ENCODE measurements at places on chromosomes 13 and 19. TPM values are rescaled to one million over a fixed set of nuclear protein-coding genes. Genes with fewer than 3 reads are reported as not detected.

DNA sequence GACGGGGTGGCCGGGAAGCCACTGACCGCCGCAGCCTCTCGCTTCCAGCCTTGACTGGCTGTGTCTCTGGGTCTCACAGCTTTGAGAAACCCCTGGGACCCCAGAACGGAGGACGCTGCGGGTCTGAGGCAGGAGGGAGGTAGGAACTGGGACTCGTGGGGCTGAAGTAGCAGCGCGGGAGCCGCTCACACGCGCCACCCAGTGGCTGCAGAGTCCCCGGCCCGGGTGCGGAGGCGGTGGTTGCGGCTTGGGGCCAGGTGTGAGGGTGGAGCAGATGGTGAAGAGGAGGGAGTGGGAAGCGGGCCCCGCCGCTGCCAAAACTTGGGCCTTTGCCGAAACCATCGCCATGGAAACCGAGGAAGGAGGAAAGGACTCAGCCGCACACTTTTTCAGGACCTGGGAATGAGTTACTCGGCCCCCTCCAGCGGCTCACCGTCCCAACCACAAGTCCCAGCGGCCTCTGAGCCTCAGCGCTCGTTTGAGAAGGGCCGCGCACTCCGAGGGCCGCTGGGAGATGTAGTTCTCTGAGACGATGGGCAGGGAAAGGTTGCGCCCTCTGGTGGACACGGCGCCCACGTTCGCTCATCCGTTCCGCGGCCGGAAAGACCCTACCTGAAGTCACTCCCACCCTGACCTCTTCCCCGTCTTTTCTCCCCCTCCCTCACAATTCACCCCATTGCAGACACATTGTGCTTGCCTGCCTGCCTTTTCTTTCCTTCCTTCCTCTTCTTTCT lies 2.2 kb upstream of the SLC17A7 start:
- DNase-seq, result peak; percentile 93

GRCh38 chr13:46903748-46904147 lies 6.9 kb upstream of the HTR2A start:
- DNase-seq, result no peak

DNA sequence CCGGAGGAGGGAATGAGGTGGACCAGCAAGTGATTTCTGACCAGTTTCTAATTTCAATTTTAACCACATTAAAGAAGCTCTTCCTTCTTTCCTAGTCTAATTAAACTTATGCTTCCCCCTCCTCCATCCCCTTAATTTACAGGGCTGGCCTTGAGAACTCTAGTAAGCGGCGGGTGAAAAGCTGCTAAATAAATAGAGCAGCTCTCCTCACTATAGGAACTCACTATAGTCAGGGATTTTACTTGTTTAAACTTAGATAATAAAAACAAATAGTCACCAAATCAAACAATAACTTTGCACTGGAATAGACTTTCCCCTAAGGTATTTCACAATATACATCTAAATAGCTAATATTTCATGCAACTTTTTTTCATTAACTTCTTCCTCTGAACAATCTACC lies 1838.2 kb upstream of the PRR20A start:
- no peak for DNase-seq

HS6ST3 gene
- total RNA-seq, result not detected

CDC42EP5 gene
- 53.2 TPM for total RNA-seq
